ENCODE measurements at places on chromosomes 4 and X.

DNA sequence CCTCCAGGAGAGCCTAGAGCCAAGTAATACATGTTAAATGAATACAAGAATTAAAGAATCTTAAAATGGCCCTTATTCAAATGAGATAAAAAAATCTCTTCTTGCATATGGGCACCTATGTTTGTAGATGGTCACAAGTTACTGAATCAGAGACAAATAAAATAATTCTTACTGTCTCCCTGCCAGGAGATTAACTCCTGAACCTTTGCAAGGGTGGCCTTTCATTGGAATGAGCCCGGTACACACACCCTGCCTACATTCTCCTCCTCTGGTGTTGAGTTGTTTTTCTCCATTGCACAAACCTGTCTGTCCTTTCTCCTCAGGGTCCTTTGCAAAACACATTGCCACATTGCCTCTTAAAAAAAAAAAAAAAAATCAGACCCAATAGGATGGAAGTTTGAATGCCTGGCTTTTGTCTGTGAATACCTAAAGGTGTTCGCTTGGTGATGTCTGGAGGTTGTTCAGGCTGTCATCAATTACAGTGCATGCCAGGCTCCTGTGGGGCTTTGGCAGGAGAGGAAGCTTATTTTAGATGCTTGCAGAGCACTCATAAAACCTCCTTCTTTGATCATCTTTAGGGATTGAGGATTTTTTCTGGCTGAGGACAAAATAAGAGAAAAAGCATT, 8.3 kb upstream of the TMEM154 start:
- no peak for DNase-seq

DNA sequence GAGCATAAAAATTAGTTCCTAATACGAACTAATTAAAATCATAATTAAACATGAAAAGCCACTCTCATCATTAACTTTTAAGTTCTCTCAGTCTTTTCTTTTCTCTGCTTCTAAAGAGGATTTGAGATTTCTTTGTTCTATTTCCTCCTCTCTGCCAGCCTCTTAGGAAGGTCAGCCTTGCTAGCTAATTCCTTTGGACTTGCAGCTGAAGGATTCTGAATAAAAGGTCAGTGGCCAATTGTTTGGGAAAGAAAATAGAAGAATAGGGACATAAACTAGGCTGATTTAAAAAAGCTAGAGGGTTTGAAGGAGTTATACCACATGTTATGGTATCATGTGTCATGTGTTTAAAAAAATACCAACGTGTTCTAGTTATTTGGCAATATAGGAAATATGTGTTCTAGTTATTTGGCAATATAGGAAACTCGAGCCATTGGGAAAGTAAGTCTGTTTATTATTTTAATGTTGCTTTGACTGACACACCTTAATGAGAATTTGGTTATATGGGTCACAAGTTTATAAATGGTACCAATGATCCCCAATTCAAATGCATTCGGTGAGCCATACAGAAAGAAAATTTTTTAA, 1668.7 kb upstream of the PCDH7 start:
- no peak for DNase-seq

GRCh38 chr4:158172261-158173258, at the start of gene GASK1B:
Gene GASK1B (minus strand): TSS chr4:158173025. CDS start chr4:158171375, 1,650 bp downstream.
- no peak for DNase-seq

DNA sequence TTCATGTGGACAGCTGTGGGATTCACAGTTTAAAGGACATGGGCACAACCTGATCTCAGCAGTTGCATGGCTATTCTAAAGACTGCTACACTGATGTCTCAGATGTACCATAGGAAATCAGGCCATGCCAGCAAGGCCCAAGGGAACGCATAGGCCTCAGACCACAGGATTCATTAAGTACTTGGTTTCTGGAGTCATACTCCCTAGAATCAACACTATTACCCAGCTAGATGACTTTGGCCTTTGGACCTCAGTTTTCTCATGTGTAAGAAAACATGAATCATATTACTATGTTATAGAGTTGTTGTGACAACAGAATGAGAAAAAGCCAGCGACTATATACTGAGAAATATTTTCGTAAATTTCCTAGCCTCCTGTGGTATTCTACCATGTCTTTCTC, 67.9 kb downstream of the NHS start:
- no peak for DNase-seq

- no peak for DNase-seq
These were observed 8.2 kb downstream of the DGKQ start for GRCh38 chr4:965048-965765.

- DNase-seq: no peak
These were observed 16.5 kb upstream of the SLC25A43 start for GRCh38 chrX:119382606-119383005.

Measured in activated CD4-positive, alpha-beta T cell treated with anti-CD3 and anti-CD28 coated beads, Interleukin-2, amount 50 U/mL, for 48 hours (primary cell).